Pancreas (tissue), 10 donors: ENCODE measurements at places on chromosomes 16 and 17. TPM values are rescaled to one million over a fixed set of nuclear protein-coding genes. Genes with fewer than 3 reads are reported as not detected.

DNA sequence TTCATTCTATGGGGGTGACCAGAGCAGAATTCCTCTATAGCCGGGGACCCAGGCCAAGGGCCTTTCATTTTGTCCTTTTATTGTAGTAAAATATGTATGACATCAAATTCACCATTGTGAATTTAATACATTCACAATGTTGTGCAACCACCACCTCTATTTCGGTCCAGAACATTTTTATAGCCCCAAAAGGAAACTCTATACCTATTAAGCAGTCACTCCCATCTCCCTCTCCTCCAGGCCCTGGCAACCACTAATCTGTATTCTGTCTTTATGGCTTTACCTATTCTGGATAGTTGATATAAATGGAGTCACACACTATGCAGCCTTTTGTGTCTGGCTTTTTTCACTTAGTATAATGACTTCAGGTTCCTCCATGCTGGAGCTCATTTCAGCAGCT, 9.7 kb upstream of the TNS4 start:
- no peak for DNase-seq

DNA sequence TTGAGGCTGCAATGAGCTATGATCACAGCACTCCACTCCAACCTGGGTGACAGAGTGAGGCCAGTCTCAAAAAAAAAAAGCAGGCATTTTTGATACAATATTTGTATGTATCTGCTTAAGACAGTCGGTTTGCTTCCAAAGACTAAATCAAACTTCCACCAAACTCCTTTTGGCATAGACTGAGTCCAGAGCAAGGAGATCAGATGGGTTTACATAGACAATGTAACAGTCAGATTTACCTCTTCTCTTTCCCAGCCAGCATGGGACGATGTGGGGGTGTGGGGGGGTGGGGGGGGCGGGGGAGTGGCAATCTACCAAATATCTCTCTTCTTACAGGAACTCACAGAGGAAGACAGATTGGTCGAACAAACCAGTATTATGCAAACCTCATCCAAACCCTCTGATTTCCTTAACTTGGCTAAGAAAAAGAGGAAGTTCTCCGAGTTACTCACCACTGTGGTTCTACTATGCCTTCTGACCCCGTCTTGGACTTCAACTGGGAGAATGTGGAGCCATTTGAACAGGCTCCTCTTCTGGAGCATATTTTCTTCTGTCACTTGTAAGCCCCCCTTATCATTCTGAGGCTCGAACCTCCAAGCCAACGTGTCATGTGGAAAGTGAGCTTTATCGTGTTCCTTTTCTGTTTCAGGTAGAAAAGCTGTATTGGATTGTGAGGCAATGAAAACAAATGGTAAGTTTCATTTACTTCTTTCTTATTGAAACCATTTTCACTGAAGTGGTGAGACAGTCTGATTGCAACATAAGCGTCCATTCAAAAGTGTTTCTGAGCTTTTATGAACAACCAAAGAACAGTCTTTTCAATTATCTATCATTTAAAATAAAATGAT, at the start of gene MILR1:
Gene MILR1 (plus strand): TSS at position 451 of the 848 bp plus-strand sequence. CDS start 54 bp downstream, at position 505.
- no peak for DNase-seq

DNA sequence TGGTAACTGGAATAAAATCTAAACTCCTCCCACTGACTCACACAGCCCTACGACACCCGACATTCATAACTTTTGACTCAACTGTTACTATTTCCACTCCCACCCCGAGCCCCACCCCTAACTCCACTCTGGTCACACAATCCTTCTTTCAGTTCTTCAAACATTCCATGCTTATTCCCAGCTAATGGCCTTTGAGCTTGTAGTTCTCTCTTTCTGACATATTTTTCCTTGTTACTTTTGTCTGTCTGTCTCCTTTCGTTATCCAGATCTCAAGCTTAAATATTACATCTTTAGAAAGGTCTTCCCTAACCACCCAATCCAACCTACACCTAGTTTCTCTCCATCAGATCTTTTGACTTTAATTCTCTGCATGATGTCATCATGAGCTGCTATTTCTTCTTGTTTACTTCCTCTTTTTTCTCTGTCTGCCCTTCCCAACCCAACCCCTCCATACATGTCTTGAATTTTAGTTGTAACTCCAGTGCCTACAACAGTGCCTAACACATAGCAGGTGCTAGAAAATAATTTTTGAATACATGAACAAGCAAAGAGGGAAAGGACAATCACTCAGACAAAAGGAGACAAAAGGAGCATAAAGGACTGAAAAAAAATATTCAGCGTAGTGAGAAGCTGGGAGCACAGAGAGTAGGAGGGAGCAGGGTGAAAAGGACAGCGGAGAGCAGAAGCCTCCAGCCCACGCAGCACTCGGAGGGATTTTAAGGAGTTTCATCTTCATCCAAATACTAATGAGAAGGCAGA, 65.2 kb upstream of the SMIM36 start:
- DNase-seq, result no peak

DNA sequence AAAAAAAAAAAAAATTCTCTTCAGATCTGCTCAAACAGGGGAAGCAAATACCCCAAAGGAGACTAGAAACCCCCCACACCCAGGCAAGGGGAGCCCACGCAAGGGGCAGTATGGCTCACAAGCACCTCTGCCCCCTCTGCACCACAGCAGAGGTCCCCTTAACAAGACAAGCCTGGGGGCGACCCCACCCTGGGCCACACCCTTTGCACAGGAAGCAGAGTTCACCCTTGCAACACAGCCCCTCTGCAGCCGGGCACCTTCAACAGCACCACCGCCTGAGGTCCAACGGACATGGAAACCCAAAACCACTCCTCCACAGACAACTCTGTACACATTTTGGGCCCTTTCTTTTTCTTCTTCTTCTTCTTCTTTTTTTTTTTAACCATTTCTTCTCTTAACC, 12.8 kb downstream of the AXIN1 start:
- DNase-seq, result no peak

- DNase-seq, result peak; percentile 69
Observed at GRCh38 chr16:81429045-81429521, 15.5 kb upstream of the CMIP start.

DNA sequence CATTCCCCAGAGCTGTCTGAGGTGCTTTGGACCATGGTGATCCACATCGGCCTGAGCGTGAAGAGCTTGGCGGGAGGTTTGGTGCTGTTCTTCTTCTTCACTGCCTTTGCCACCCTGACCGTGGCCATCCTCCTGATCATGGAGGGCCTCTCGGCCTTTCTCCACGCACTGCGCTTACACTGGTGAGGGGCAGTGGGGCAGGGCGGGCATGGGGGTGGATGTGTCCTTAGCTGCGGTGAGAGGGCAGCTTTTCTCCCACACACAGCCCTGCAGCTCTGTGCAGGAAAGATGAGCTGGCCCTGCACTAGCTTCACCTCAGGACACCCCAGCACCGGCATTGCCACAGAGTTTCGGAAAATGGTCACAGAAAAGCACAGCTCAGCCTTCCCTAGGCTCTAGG, 21.8 kb upstream of the NAGLU start:
- no peak for DNase-seq

- DNase-seq, result peak; percentile 77
Observed at GRCh38 chr16:89009343-89010209, 32.6 kb upstream of the CBFA2T3 start.

DNA sequence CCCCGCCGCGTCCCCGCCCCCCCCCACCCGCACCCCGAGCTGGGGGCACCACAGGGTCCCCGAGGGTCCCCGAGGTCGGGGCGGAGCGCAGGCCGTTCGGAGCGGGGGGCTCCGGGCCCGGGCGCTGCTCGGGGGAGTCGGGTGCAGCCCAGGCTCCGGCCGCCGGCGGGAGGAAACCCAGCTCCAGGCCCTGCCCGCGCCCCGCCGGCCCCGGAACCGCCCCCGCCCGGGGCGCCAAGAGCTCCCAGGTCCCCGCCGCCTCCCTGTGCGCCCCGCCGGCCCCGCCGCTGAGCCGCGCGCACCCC, 33.2 kb upstream of the RPH3AL start:
- DNase-seq, result no peak

DNA sequence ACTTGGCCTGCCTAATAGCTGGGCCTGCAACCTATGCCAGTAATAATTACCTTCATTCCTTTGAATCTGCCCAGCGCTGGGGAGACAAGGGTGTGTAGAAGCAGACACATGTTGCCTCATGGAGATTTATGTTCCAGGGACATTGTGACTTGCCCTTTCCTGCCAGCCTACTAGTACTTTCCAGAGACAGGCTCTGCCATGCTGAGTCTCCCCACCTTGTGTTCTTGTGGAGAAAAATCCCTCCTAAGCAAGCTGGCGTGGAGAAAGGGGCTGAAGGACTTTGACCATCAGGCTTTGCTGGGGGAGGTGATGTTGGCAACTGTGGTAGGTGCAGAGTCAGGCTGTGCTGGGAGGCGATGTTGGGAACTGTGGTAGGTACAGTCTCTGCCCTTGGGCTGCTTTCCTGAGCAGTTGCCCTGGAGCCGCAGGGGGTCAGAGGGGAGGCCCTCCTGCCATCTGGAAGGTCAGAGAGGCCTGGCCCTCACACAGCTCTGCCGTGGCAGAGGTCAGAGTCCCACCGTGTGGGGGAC, 4.0 kb downstream of the KSR1 start:
- DNase-seq, result no peak

DNA sequence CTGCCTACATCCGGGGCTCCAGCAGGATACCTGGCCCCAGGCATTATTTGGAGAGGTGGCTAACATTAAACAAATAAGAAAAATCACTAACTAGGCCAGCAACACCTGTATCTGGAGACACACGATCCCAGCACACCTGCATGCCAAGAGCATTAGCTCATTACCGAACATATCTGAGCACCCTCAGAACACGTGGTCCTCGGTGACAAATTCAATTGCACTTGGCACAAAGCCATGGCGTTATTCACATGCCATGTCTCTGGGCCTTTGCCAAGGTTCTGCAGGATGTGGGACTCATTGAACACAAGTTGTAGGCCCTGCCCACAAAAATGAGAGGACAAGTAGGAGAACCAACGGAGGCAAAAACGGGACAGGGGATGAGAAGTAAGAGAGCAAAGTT, 552.3 kb downstream of the TOX3 start:
- DNase-seq, result peak; percentile 66

GRCh38 chr16:72764015-72764654, 283.8 kb downstream of the ZFHX3 start:
- DNase-seq, result no peak

DNA sequence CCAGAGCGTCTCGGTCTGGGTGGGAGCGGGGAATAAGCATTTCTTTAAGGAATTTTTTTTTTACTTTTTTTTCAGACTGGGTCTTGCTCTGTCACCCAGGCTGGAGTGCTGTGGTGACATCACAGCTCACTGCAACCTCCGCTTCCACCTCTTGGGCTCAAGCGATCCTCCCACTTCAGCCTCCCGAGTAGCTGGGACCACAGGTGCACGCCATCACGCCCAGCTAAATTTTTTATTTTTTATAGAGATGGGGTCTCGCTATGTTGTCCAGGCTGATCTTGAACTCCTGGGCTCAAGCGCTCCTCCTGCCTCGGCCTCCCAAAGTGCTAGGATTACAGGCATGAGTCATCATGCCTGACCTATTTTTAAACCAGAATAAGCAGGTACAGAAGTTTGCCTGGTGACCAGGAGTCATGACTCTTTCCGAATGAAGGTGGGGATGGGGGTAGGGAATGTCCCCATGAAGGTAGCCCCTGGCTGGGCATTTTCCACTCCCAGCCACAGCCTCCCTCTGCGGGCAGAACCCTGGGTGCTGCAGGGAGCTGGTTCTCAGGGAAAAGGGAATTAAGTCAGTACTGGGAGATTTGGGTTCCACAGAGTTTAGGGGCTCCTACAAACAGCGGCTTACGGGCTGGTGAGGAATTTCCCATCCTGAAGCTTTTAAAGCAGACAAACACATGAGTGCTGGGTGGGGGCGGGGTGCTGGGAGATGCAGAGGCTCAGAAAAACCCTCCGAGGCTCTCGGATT, 48.3 kb downstream of the TBC1D16 start:
- peak; percentile 18 for DNase-seq

- DNase-seq, result no peak
Observed at GRCh38 chr16:89123001-89123830, 29.6 kb downstream of the ACSF3 start.

GRCh38 chr16:89920723-89921122, 2.1 kb downstream of the MC1R start:
- DNase-seq, result no peak

DNA sequence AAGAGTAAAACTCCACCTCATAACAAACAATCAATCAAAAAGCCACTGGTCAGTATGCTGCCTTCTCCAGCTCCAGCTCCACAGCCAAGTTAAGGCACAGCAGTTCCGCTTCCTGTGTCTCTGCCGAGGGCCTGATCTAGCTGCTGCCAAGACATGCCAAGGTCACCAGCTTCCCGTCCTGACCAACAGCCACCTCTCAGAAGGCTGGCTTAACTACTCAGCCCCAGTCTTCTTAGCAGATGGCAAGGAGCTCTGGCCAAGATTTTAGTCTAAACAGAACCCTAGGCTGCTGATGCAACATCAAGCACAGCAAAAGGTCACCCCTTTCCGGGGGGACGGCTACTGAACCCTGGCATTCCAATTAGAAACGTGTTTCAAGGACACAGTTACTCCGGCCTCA, 17.7 kb upstream of the MNT start:
- peak; percentile 55 for DNase-seq

GRCh38 chr16:89601906-89602272, 11.6 kb upstream of the DPEP1 start:
- no peak for DNase-seq

DNA sequence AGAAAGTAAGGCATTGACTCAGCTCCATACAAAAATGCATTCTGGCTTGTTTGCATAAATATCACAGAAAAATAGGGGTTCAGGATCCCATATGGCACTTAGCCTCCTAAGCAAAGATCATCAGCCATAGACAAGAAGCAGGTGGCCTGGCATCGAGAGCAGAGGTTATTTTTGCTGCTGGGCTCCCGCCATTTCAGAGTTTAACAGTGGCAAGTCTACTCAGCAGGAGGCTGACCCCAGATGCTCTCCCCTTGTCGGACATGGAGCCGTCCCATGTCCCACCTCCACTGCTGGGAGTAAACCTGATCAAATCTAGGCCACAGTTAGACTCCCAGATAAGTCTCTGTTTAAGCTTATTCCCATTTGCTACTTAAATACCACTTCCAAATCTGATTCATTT, 269.1 kb downstream of the FTO start:
- DNase-seq, result no peak

GRCh38 chr17:60863892-60864707, 186.4 kb downstream of the BCAS3 start:
- DNase-seq, result no peak

DNA sequence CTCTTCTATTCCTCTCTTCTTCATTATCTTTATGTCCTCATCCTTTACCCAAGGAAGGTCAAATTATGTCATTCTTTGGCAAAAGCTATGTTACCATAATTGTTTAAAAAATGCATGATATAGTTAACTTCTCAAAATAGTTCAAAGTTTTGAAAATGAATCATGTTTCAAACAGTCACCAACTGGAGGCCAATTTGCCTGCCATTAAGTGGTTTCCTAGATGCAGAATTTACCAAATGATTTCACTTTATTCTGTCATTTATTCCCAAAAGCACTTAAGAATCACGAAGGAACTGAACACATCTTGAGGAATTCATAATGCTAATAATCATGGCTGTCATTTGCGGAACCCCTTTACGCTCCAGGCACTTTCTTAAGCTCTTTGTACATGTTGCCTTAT, 190.9 kb upstream of the CDH11 start:
- DNase-seq, result no peak

GRCh38 chr16:85921026-85921425, 22.1 kb downstream of the IRF8 start:
- no peak for DNase-seq

The ABCC6 gene
- total RNA-seq, result 10.8 TPM

The TBC1D28 gene
- total RNA-seq, result not detected

The PITPNM3 gene
- 4.3 TPM for total RNA-seq

The TBC1D3C gene
- total RNA-seq, result not detected

The CES1 gene
- total RNA-seq, result 24.7 TPM
